ENCODE measurements at places on chromosomes 12 and 14.

DNA sequence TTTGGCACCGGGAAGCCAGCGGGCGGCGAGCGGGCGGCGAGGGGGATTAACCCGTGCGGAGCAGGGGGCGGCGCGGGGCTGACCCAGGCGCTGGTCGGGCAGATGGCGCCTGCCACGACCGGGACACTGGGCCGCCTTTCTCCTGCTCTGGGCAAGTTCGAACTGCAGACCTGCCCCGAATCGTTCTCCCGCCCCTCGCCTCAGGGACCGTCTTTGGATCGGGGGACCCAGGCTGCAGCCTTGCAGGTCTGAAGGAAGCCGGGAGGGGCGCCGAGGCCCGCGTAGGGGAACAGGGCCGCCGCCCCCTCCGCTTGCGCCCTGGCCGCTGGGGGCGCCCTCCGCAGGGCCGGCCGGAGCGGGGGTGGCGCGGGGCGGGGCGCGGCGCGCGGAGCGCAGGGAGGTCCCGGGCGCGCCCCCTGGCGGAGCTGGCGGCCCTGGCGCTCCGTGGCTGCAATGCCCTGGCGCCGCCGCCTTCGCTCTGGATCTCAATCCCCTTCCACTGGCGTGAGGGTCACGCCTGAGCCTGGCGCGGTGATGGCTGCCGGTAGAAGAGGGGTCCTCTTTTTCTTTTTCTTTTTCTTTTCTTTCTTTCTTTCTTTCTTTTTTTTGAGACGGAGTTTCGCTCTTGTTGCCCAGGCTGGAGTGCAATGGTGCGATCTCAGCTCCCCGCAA, 449 bp upstream of the LTBP2 start:
- DNase-seq, result no peak

- no peak for DNase-seq
These were observed 76.0 kb downstream of the NPAS3 start for GRCh38 chr14:33014710-33015109.

DNA sequence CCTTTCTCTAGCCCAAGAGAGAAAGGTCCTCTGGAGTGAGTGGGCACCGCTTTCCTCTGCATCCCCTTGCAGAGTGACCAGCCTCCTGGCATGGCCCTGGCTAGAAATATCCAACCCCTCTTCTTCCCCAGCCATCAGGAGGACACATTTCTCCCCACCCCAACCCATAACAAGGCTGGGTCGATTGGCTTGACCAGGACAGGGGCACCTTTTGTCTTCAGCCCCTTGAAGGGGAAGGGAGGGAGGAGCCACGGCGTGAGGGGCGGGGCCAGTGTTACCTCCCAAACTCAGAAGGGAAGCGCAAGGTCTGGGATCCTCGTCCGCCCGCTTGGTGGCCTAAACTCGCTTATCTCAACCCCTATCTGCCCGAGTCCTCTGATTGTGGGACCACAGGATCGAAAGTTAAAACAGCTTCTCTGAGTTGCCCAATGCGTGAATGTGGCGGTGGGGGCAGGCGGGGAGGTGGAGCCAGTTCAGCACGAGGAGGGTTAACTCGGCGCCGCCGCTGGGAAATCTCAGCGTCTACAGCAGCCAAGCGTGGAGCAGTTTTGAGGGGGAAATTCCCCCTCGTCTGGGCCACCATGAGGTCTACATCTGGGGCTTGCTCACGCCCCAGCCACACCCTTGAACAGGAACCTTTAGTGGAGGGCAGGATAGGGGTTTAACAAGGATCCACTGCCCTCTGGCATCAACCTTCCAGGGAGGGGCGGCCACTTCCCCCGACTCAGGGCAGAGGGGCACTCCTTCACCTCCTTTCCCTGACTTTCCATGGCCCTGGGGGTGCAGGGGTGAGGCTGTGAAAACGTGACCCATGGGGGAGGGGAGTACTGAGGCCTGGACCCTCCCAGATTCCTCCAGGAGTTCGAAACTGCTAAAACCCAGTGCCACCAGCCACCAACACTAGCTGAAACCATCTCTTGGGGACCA, 795 bp downstream of the STAT6 start:
- no peak for DNase-seq

GRCh38 chr14:23653051-23653450, 16.9 kb downstream of the DHRS2 start:
- no peak for DNase-seq

- DNase-seq, result no peak
These were observed 17.4 kb downstream of the PPP1CC start for GRCh38 chr12:110725267-110725666.

DNA sequence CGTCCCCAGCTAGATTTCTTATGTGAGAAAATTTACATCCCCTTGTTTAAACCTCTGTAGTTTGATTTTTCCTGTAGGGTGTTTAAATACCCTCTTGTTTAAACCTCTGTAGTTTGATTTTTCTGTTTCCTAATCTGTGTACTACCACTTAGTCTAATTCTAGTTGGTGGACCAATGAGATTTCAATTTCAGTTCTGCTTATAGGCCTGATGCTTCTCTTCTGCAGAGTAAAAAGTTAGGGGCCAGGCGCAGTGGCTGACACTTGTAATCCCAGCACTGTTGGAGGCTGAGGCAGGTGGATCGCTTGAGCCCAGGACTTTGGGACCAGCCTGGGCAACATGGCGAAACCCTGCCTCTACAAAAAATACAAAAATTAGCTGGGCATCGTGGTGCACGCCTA, 11.5 kb downstream of the UBC start:
- DNase-seq, result no peak

DNA sequence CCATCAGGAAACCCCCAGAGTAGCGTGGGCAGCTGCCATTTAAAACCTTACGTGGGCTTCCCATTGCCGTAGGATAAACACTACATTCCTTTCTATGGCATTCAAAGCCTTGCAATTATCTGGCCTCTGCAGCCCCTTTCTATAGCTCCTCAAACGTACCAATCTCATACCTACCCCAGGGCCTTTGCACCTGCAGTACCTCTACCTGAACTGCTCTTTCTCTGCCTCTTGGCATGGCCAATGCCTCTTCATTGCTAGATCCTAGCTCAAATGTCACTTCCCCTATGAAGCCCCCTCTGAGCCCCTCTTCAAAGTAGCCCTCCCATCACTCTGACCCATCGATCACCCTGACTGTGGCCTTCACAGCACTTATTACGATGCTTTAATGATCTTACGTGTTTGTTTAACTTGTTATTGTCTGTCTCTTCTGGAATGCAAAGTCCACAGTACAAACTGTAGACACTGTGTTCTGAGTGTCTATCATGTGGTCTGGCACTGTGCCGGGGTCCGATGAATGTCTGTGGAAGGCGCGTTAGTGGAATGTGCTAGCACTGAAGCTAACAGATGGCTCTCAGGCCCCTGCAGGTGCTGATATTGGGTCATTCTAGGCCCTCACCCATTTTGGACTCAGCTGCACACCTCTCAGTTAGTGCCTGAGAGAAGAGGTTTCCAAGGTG, 157.3 kb upstream of the NOS1 start:
- no peak for DNase-seq

DNA sequence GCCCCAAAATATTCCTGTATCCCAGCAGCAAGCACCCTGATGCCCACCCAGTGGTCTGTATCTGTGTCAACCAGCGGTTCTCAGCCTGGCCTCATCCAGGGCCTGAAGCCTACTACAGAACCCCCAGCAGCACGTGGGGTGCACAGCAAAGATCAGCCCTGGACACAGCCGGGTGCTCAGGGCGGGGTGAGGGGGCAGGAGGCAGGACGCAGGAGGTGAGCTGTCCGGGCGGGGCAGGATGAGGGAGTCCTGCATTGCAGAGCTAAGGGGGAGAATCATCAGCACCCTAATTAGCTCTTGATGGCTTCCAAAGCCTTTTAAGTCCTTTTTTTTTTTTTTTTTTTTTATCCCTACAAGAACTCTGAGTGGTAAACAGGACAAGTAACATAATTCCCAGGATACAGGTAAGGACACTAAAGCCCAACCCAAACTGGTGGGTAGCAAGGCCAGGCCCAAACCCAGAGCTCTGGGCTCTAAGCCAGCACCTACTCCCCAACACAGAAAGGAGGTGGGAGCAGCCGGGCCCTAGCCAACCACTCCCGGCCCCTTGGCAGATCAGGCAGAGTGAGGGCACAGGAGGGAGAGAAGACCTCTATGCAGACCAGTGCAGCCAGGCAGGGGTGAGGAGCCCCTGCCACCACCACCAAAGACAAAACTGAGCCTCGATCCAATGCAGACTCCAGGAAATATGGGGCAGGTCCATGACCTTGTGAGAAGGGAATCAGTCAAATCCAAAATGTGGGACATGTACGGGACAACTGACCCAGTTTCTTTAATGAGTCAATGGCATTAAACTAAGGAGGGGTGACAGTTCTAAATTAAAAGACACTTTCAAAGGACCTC, 32.3 kb upstream of the EIF5 start:
- no peak for DNase-seq

- DNase-seq, result no peak
These were observed 5.0 kb downstream of the MGST1 start for GRCh38 chr12:16352481-16352880.

GRCh38 chr12:19544353-19544752, 105.1 kb downstream of the AEBP2 start:
- DNase-seq, result no peak

DNA sequence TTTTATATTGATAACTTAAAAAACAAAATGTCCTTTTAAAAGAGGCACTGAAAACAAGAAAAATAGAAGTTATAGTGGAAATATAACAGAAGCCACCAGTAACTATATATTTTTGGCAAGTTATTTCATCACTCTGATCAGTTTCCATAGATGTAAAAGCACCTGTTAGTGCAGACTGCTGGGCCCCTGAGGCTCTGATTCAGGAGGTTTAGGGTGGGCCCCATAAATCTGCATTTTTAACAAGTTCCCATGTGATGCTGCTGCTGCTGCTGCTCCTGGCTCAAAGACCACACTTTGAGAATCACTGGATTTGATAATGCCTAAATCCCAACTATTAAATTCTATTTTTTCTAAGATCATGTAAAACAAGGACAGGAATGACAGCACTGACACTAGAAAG, 251.1 kb downstream of the MED13L start:
- DNase-seq, result no peak

DNA sequence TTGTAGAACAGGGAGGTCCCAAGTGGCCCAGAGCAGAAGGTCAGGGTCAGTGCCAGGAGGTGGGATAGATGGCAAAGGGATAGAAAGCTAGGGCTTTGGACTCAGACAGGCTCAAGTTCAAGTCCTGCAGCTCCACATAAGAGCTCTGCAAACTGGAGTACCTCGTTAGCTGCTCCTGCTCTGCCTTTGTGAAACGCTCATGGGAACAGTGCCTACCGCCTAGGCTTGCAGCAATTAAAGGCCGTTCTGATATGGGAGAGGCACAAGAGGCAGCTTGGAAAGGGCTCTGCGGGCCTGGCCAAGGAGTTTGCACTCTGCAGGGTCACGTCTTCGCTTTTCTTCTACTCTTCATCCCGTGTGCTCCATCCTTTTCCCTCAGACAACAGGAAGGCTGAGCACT, 54.1 kb downstream of the MAP1LC3B2 start:
- no peak for DNase-seq

All from Panc1 (cell line).